SHP77 (cell line): ENCODE measurements at places on chromosomes 12 and 14.

GRCh38 chr12:115541891-115542421 is 735.5 kb downstream of the MED13L start:
- no peak for DNase-seq

GRCh38 chr14:61749264-61749663 is 13.0 kb upstream of the SNAPC1 start:
- no peak for DNase-seq

DNA sequence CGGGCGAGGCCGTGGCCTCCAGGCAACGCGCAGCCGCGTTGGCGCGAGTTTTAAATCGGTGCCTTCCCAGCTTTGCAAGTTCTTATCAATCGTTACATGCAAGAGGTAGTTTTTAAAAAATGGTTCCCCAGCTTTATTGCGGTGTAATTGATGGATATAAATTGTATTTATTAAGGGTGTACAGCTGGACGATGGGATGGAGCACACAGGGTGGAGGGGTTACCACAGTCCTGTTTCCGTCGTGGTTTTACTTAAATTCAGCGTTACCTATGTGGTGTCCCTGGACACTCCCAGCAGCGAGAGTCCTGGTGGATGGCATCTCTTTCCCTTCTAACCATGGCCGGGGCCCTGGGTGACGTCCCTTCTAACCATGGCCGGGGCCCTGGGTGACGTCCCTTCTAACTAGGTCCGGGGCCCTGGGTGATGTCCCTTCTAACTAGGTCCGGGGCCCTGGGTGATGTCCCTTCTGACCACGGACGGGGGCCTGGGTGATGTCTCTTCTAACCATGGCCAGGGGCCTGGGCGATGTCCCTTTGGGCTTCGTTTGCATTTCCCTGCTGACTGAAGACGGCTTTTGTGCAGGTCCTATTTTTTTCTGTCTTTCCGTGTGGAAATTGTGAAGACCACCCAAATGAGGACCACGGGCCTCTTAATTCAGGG is 97.9 kb downstream of the TNFAIP2 start:
- DNase-seq, result no peak

DNA sequence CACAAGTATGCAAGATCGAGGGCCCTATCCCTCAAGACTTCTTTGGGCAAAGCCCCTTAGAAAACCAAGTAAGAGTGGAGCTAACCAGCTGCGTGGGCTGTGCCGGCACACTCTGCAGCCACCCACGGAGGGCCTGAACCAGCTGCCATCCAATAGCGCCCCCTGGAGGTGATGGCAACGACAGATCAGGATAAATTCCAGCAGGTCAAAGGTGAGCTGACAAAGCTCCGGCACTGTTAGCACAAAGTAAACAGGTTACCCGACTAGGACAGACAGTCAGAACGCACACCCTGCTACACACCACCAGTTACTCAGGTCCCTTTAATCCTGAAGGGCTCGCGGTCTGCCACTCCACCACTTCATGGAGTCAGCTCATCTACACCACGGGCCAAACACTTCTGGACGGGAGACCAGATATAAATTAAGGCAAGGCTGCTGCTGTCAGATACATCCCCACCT is 4.9 kb downstream of the ZBTB39 start:
- peak; percentile 23 for DNase-seq

DNA sequence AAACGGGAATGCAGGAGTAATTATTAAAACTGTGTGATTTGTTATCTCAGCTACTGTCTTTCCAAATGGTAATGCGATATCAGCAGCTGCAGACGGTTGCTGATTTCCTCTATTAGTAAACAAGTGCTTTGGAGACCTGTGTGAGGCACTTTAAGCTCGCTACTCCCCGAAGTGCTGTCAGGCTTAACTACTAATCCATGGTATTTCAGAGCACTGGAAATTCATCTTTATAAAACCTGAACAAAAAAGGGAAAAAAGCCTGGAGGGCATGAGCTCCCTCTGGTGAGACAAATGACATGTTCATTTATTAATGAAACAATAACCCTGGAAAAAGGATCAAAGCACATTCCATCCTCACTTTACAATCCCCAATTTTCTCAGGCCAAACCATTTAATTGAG is 143.6 kb upstream of the OTX2 start:
- no peak for DNase-seq

GRCh38 chr14:99518441-99519346 is 37.5 kb downstream of the CCNK start:
- peak; percentile 39 for DNase-seq

GRCh38 chr14:61190341-61190740 is 90.8 kb downstream of the TMEM30B start:
- DNase-seq, result no peak

DNA sequence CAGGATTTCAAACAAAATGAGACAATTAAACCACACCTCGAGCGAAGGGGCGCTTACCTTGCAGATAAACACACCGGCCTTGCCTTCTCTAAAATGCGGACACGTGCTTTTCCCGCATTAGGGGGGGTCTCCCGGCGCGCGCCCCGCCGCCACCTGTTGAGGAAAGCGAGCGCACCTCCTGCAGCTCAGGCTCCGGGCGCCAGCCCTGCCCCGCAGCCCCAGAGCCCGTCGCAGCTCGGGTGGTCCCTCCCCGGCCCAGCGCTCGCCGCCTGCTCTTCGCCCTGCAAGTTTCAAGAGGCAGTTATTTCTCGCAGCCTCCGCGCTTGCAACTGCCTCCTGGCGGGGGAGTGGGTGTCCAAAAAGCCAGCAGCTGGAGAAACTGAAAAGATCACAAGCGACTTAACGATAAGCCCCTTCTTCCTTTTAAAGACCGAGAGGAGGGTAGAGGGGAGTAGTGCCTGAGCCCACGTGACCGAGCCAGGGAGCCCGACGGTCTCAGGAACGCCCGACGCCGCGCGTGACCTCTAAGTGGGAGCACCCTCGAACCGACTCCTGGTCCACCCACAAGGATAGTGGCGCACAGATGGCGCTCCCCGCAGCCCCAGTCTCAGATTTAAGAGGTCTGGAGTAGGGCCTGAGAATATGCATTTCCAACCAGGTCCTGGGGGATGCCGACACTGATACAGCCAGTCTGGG is at the start of gene ESR2:
TSS of gene ESR2 (minus strand) at position 396 of the 696 bp plus-strand sequence. CDS start 11,386 bp downstream, outside the sequence.
- peak; percentile 9 for DNase-seq

DNA sequence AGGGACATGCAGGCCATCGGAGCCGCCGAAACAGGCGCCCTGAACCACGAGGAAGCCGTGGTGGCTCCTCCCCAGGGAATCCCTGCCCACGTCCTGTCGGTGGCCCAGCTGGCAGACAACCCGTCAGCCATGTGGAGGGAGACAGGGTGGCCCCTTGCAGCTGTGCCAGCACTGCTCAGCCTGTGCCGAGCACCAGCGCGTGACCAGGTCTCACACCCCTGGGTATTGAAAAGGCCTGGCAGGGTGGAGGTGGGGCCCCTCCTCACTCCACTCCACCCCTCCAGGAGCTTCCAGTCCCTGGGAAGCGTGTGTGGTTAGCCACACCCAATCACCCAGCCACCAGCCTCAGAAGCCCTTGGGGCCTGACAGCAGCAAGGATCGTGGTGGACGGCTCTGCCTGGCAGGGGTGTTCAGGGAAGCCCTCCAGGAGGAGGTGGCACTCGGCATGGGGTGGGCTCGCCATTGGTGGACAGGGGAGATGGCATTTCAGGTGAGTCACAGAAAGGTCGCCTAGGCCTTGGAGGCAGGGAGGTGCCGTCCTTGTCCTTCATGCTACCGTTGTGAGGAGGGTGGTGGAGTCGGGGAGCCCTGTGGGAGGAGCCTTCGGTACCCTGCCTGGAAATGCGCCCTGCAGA is 12.3 kb upstream of the DLK1 start:
- DNase-seq, result peak; percentile 95

- DNase-seq, result no peak
Measured at GRCh38 chr14:70881549-70882177, 25.6 kb upstream of the PCNX1 start.

DNA sequence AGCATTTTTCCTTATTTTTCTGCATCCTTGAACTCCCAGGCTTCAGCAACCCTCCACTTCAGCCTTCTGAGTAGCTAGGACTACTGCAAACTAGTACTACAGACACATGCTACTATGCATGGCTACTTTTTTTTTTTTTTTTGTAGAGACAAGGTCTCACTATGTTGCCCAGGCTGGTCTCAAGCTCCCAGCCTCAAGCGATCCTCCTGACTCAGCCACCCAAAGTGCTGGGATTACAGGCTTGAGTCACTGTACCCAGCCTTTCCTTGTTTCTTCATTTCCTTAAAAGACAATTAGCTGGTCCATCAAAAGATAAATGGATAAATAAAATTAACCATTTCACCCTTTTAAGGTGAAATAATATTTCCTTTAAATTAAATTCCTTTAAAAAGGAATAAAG is 205.8 kb downstream of the SPTSSA start:
- no peak for DNase-seq

DNA sequence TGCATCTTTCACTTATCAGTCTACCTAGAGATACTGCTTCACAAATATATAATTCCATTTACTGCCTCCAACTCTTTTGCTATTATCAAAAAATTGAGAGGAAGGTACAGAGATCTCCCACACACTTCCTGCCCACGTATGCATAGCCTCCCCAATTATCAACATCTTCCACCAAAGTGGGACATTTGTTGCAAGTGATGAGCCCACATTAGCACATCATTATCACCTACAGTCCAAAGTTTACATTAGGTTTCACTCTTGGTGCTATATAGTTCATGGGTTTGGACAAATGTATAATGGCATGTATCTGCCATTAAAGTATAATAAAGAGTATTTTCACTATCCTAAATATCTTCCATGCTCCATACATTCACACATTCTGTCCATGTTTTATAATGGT is 66.3 kb downstream of the SLC2A13 start:
- DNase-seq, result no peak

DNA sequence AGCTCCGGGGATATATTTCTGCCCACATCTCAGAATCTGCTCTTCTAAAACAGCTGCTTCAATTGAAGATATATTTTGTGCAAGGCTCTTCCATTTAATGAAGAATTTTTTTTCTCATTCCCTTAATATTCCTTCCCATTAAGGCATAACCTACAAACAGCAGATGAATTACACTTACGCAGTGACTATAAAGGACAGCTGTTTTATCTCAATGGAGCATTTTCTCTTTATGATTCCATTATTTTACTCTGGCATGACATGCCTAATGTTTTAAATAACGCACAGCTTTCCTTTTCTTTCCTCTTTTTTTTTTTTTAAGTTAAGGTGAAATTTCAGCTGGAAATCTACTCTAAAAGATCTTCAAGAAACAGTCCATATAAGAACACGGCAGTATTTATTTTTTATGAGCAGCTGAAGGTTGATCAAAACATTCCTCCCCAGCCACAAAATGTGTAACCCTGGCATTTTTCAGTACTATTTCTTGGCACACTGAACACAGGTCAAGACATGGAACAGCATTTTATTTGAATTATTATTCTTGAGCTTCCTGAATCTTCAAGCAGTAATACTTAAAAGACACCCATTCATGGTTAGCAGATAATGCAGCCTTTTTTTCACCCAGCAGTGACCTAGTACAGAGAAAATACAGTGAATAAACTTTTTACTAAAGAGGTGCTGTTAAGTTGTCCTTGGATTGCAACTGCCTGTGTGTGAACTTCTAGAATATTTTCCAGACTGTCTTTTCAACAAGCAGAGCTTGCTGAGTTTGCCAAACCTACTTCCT is 118.1 kb upstream of the FOXN3 start:
- DNase-seq, result no peak

DNA sequence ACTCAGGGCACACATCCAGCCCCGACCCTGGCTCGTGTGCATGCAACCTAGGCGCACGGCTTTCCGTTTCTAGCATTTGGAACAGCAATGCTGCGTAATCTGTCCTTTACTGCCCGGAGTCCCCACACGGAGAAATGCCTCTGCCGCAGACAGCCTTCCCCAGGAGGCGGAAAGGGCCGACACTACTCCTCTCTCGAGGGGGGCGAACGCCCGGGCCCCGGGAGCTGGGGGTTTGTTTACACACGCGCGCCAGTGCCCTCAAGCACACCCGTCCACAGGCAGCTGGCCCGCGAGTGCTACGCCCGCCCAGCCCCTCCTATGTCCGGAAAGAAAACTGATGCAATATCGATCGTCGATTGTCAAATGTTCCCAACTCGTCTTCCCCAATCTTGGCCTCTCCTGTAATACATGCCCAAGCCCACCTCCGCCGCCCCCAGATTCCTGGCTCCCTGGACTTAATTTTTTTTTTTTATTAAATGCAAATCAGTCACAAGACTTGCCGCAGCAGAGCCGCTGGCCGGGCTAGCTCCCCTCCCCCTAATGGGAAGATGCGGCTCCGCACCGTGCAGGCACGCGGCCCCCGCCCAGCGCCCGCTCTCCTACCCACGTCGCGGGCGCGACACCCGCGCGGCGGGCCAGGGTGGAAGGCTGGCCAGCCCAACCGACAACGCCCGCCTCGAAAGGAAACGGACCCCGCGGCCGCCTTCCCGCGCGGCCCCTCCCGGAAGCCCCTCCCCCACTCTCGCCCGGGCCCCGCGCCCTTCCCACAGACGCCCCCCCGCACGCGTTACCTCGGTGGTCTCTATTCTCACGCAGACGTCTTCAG is 642 bp downstream of the SLC38A2 start:
- peak; percentile 54 for DNase-seq

GRCh38 chr14:42000450-42000849 is 393.8 kb downstream of the LRFN5 start:
- no peak for DNase-seq

- DNase-seq, result no peak
Measured at GRCh38 chr12:49535921-49536525, 2.8 kb upstream of the KCNH3 start.

- DNase-seq, result no peak
Measured at GRCh38 chr14:31690056-31690455, 128.9 kb downstream of the NUBPL start.

DNA sequence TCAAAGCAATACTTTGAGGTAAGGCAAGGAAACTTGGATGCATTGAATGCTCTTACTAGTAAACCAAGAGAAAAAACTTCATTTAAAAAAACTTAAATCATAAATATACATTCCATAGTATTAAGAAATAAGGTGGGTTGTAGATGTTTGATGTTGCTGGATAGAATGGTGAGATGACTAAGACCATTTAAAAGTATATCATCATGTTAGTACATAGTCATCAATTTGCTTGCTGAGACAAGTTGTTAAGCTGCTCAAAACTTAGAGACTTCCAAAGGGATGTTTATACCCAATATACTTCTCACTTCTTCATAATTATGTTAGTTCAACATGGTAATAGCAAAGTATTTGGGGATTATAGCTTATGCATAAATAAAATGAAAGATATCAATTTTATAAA is 675.5 kb upstream of the MGAT4C start:
- no peak for DNase-seq

- peak; percentile 91 for DNase-seq
Measured at GRCh38 chr14:65070471-65070976, 31.8 kb downstream of the MAX start.

- no peak for DNase-seq
Measured at GRCh38 chr12:118850244-118850825, 131.0 kb upstream of the SRRM4 start.

DNA sequence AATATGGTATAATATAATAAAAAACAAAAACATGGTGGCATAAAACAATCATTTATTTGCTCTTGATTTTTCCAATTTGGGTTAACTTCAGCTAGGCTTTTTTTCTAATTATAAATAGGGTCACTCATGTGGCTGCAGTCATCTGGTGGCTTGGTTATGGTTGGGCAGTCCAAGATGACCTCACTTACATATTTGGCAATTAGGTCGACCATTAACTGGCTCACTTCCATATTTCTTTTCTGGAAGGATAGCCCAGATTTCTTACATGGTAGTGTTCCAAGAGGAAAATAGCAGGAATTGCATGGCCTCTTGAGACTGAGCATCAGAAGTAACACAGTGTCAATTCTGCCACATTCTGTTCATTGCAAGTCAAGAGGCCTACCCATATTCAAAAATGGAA is 153.4 kb downstream of the FUT8 start:
- no peak for DNase-seq

GRCh38 chr14:89369656-89370055 is 47.4 kb downstream of the FOXN3 start:
- no peak for DNase-seq
